ENCODE measurements at places on chromosomes 7 and 10.

DNA sequence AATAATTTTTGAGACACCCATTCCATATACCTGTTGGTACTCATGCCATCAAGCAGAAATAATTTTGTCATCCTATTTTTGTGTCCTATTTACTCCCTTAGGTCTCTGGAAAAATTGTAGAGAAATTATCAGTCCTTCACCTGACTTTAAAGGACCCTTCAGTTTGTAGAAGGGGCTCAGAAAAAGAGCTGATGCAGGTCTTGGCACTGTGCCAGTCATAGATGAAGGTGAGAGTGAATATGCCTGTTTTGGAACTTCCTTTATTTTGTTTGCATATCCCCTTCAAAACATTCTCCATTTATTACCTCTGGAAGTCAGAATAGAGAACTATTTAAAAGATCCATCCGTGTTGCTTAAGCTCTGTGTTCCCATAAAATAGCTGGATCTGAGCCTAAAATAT is 321.0 kb upstream of the TPK1 start:
- no peak for DNase-seq

DNA sequence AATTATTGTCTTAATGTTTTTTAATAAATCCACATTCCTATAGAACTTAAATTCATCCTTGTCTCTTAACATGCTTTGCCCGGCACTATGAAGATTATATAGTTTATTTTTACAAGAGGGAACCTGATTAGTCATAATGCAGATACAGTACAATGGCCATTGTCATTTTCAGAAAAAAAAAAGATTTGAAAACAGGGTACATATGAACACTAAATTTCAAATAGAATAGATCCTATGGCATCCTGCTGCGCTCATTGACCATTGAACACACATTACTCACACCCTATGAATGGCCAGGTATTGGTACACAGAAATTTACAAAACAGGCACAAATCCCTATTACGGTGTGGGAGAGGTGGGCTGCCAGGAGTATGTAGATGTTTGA is 2.0 kb upstream of the KLF6 start:
- no peak for DNase-seq

DNA sequence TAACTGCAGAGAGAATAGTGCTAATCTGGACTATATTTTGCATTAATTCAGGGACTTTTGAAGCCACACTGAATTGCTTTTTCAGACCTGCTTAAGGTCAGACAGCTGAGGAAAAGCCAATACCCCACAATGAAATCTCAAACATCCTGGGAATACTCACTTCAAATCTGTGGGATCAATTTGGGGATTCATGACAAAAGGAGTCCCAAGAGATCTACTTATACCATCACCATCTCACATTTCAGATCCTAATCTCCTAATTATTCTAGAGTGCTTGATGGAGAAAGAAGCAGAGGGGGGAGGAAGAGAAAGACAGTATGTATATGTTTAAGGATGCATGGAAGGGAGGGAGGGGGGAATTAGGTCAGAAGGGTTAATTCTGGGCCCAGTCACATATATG is 202.2 kb downstream of the CACNA2D1 start:
- no peak for DNase-seq

DNA sequence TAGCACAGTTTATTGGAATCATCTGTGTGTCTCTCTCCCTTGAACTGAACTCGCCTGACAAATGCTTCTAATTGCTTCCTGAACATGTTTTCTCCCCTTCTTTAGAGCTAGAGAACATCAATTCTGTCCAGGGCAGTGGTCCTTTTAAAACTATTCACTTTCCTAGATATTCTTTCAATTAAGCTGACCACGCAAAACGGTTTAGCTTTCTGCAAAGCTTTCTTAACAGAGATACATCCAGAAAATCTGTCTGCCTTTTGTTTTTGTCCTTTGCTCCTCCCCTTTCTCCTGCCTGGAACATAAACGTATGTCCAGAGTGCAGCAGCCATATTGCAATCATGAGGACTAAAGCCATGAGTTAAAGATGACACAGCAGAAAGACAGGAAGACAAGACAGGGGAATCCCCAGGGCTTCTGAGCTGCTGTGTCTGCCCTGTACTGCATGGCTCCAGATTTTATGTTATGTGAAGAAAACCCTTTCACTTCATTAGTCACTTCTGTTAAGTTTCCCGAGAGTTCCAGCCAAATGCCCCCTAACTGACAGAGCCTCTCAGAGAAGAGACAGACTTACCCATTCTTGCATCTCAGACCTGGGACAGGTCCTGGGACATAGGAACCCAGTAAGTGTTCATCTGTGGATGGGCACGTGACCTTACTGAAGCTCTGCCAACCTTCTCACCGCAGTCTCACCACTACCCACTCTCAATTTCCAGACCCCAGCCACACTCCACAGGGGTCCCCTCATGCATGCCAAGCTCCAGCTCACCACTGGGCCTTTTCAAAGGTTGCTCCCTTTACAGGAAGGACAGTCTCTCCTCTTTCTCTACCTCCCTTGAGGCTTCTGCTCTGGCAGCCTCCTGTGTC is 35.0 kb upstream of the CPXM2 start:
- DNase-seq = no peak

DNA sequence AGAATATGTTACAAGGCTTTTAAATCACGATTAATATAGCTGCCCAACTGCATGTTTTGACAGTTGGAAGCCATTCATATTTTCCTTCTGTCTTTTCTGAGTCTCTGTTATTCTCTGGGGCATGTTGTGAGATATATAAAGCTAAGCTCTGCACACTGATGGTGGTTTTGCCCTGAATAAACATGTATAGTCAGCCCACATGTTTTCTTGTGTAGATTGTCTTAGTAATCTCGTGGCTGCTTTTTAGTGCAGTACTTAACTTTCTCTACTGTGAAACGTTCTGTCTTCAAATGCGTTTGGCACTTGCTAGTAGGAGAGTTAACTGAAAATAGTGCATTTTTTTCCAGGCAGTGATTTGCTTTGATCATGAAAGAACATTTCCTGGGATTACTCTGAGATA is 268.5 kb downstream of the DNAJB9 start:
- no peak for DNase-seq

DNA sequence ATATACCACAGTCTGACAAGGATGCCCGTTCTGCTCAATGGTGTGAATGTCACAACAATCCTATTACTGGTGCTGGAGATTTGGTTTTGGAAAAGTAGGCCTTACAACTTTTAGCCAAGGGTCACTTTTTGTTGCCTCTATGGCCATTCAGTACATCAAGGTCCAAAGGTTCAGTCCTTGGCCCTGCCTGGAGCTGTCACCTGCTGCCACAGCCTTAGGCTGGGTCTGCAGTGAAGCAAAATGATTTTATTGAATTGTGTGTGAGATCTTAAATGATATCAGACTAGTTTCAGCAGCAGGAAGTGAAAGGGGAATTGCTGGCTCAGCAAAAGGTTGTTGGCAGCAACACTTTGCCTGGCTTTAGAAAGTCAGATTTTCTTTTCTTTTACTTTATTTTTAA is 427.6 kb downstream of the THSD7A start:
- no peak for DNase-seq

DNA sequence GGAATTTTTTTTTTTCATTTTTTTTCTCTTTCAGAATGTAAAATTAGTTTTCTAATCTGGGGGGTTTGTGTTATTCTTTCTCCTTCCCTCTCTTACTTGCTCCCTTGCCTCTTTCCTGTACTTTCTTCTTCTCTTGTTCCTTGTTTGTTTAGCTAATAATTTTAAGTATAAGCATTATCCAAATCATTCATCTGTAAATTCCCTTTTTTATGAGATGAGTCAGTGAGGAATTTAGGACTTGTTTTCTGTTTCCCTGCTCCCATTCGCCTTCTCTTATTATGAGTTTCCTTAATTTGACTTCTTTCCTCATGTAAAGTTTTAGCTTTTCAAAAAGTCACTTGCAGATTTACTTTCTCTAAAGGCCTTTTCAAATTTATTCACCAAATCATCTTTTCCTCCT is 154.6 kb upstream of the ETV1 start:
- no peak for DNase-seq

DNA sequence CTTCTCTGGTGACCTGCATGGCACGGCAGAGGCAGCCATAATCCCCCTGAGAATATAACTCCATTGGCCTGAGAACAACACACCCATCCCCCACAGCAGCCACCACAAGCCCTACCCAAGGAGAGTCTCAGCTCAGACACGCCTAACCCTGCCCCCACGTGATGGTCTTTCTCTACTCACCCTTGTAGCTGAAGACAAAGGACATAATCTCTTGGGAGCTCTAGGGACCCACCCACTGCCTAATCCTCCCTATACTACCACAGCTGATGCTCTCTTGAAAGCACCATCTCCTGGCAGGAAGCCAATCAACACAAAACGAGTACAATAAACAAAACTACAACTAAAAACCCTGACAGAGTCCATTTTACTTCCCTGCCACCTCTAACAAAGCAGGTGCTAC is 30.7 kb upstream of the HPSE2 start:
- no peak for DNase-seq

GRCh38 chr10:131000244-131000643 is 311.3 kb downstream of the TCERG1L start:
- DNase-seq = no peak

DNA sequence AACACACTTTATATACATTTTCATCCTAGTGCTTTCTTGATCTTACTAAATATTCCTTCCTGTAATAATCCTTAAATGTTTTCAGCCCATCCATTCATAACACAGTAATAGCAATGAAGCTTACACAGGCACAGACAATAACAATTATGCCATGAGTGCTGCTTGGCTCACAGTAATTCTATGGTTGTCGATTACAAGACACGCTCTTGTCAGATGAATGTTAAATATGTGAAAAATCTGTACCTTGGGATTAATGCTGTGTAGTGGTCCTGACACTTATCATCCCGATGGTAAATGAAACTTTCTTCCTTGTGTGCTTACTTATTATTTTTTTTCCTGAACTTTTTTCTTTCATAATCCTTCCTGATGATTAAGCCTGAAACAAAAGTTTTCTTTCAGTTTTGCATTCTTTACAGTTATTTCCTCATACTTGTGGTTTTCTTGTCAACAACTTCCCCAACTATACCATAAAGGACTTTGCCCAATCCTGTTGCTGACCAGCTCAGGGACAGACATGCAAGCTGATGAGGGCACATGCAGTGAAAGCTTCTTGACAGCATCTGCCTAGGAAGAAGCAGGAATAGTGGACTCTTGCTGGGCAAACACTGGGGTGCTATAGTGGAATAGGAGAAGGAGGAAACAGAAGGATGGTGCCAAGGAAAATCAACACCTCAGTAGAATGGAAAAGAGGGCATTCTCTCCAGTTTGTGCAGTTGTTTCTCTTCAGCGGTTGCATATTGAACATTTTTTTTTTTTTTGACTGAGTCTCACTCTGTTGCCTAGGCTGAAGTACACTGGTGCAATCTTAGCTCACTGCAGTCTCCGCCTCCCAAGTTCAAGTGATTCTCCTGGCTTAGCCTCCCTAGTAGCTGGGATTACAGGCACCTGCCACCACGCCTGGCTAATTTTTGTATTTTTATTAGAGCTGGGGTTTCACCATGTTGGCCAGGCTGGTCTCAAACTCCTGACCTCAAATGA is 6.7 kb upstream of the MGAM2 start:
- peak; percentile 7 for DNase-seq

DNA sequence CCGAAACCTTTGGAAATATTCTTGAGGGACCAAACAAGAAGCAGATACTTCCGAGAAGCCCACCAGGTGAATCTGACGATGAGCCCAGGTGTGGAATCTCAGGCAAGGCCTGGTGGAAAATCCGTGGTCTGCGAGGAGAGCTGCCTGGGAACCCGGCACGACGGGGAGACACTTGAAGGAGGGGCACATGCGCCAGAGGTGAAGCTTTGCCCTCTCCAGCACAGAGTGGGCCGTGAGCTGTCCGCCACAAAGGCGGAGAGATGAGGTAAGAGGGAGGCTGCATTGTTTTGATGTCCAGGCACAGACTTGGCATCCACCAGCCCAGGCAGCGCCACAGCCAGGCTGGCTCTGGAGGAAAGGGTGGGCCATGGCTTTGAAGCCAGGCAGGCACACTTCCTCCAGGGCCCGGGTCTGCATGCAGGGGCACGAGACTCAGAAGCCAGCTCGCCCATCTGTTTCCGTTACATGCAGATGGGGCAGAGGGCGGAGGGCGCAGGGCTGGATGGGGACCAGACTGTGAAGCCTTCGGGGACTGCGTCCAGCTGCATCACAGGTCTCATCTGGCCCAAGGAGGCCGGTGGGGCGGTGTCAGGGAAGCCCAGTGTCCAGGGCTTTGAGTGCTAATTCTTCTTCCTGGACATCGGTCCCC is 45.4 kb downstream of the CALML3 start:
- no peak for DNase-seq

GRCh38 chr7:35258125-35258867 is 4.4 kb upstream of the TBX20 start:
- DNase-seq = no peak

- no peak for DNase-seq
Observed at GRCh38 chr10:78865538-78865875, 203.3 kb upstream of the ZMIZ1 start.

- no peak for DNase-seq
Observed at GRCh38 chr10:99389729-99390480, 40.5 kb downstream of the GOT1 start.

GRCh38 chr10:3226960-3227744 is 54.6 kb upstream of the PITRM1 start:
- DNase-seq = no peak

GRCh38 chr10:103442031-103442461 is 10.1 kb downstream of the CALHM2 start:
- no peak for DNase-seq

- DNase-seq = no peak
Observed at GRCh38 chr10:77296534-77297392, 340.8 kb downstream of the KCNMA1 start.

DNA sequence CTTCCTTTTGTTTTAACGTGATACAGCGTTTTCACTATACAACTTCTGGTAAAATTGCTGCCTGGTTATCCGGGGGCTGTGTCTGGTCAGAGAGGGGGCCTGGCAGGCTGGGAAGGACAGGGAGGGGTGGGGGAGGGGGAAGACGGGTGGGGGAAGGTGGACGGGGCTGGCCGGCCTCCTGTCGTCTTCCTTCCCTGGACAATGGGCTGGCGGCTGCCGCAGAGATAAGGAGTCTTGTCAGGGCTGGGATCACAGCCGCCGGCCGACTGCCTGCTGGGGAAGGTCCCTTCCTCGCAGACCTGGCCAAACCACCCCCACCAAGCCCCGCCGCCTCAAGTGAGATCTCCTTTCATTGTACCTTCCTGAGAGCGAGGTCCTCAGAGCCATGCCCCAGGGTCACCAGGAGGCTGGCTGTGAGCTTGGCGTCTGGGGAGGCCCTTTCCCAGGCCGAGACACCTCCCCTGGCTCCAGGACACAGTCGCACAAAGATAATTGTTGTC is 151.2 kb upstream of the TNRC18 start:
- DNase-seq = no peak

Data from hematopoietic multipotent progenitor cell treated with erythropoietin and hydrocortisone succinate and interleukin-3 and kit ligand, for 8 days (in vitro differentiated cells).